ENCODE measurements at places on chromosomes 2 and 18. TPM values are rescaled to one million over a fixed set of nuclear protein-coding genes. Genes with fewer than 3 reads are reported as not detected.

DNA sequence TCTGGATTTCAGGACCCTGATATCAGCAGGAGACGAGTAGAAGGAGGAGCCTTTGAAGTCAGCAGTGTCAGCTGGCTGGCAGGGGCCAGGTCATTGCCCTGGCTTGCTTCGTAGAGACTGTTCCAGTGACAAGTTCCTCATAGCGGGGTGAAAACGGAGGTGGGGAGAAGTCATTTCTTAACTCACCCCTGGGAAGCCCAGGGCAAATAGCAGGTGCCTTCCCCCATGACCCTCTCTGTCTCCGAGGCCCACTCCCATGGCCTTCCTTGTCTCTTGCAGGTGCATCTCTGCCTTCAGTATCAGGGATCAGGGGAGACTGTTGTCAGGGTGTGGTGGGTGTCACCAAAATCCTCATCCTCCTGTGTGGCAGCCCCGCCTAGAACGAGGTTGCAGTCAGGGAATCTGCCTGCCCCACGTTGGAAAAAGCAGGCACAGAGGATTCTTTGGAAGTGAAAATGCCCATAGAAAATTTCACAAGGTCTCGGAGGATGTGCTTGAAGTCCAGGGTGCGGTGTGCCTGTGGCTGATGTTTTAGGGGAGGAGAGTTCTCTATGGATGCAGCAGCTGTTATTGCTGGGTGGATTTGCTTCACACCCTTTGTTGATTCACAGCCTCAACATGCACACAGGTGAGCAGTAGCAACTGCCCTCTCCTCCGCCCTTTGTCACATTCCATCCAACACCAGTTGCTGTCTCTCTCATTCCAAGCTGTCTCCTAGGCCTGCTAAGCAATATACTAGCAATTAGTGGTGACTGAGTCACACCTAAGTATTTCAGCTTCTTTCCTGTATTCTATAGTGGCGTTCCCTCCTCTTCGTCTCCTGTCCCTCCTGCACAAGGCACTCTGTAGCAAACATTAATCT, 142.6 kb upstream of the FHL2 start:
- DNase-seq: no peak

- DNase-seq: no peak
Observed at GRCh38 chr2:230939066-230939591, 14.1 kb upstream of the GPR55 start.

GRCh38 chr2:127673291-127674069, 1.9 kb downstream of the LIMS2 start:
- peak; percentile 26 for DNase-seq

DNA sequence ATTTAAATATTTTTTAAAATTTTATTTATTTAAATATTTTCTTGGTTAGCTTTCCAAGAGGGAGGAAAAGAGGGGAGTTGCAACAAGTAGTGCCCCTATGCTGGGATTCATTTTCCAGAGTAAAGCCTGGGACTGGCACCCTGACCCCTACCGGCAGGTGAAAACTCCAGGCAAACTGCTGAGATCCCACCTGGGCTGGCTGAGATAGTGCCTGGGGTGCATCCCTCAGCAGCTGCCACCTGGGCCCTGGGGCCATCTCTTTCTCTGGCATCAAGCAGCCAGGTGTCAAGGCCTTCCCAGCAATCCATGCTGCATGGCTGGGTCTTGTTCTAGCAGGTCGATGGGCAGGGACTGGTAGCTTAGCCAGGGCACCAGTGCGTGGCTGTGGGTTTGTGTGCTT, 6.6 kb downstream of the SIX2 start:
- no peak for DNase-seq

Gene SERPINB13
- total RNA-seq: not detected

Gene CPLX4
- total RNA-seq: not detected

Gene CXCR2
- 0.07 TPM for total RNA-seq

Gene HOXD4
- total RNA-seq: 16.5 TPM

Gene GPR45
- not detected for total RNA-seq

DNA sequence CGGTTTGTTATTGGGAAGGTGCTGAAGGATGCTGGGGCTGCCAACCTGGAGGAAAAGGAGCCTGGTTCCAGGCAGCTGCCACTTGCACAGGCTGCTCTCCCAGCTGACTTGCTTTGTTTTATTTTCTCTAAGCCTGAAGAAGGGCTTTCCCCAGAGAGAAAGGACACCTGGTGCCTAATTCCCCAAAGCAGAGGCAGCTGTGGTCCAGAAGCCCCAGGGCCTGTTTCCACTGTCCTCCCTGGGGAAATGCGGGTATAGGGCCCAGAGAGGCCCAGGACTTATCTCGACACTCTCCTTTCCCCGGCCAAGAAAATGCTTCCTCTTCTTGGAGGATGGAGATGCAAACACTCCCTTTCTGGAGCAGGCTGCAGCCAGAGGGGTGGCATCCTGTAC, 30.1 kb downstream of the INO80C start:
- DNase-seq: no peak

Gene IL1A
- not detected for total RNA-seq

DNA sequence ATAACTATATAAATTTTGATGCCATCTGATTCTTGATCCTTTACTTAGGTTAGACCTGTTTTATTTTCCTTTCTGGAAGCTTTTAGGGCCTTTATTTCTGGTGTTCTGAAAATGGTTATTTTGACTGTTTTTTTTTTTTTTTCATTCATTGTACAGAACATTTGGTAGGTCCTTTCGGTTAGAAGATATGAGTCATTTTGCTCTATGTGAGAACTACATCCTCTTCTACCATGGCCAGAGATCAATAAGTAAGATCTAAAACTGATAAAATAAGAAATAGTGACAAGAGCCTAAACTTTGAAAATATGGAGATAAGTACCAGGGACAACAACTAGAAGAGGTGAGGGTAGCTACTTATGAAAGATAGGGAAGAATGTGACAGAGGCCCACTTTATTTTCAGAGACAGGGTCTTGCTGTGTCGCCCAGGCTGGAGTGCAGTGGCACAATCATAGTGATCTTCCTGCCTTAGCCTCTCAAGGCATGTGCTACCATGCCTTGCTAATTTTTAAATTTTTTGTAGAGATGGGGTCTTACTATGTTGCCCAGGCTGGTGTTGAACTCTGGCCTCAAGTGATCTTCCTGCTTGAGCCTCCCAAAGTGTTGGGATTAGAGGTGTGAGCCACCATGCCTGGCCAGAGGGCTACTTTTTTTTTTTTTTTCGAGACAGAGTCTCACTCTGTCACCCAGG, 66.5 kb downstream of the EIF2AK3 start:
- DNase-seq: no peak

- no peak for DNase-seq
Observed at GRCh38 chr2:106284691-106285202, 90.6 kb upstream of the UXS1 start.

Gene EHD3
- 6.5 TPM for total RNA-seq

Data from uterus (tissue), 4 donors.